Bladder microvascular endothelial cell (primary cell): ENCODE measurements at places on chromosomes 6 and 20. TPM values are rescaled to one million over a fixed set of nuclear protein-coding genes. Genes with fewer than 3 reads are reported as not detected.

The ASIP gene
- not detected in 2 replicates for total RNA-seq

The SLC22A23 gene
- 4.9 and 70.5 TPM in 2 replicates for total RNA-seq

The RBPJL gene
- not detected in 2 replicates for total RNA-seq

The CST5 gene
- not detected in 2 replicates for total RNA-seq

The PAQR8 gene
- total RNA-seq: 4.9 and 12.0 TPM in 2 replicates

The MROH8 gene
- 0.25 and 0.49 TPM in 2 replicates for total RNA-seq

The SULF2 gene
- total RNA-seq: 115 and 388 TPM in 2 replicates

The ANKEF1 gene
- 1.4 and 2.3 TPM in 2 replicates for total RNA-seq

The BCAS1 gene
- not detected in 2 replicates for total RNA-seq

The PPP1R16B gene
- total RNA-seq: 109 and 184 TPM in 2 replicates

The CCM2L gene
- 20.6 and 27.3 TPM in 2 replicates for total RNA-seq

The MYL9 gene
- 3.2 and 4.3 TPM in 2 replicates for total RNA-seq

The LY6G6F gene
- total RNA-seq: not detected in 2 replicates

The LIME1 gene
- total RNA-seq: 1.9 and 3.2 TPM in 2 replicates

The MUC21 gene
- not detected in 2 replicates for total RNA-seq

The ADGRB3 gene
- total RNA-seq: not detected in 2 replicates

The OR2H1 gene
- total RNA-seq: not detected in 2 replicates

The BPIFB4 gene
- not detected in 2 replicates for total RNA-seq

The NNAT gene
- total RNA-seq: 0.32 TPM in 1 of 2 replicates, not detected in the other

The OSER1 gene
- total RNA-seq: 33.0 and 37.6 TPM in 2 replicates

The ADGRF4 gene
- total RNA-seq: not detected in 2 replicates

The SLA2 gene
- total RNA-seq: not detected in 2 replicates

The GLP1R gene
- not detected in 2 replicates for total RNA-seq

The TMEM244 gene
- total RNA-seq: not detected in 2 replicates

The CLPSL2 gene
- not detected in 2 replicates for total RNA-seq

The BTBD9 gene
- 4.9 and 11.1 TPM in 2 replicates for total RNA-seq

The SLC22A16 gene
- not detected in 2 replicates for total RNA-seq

The FAXC gene
- total RNA-seq: 0.81 and 1.6 TPM in 2 replicates

The INSM1 gene
- total RNA-seq: not detected in 2 replicates

The EDN3 gene
- not detected in 2 replicates for total RNA-seq

The SMLR1 gene
- not detected in 2 replicates for total RNA-seq

The SLC35F1 gene
- total RNA-seq: under 0.01 TPM in 1 of 2 replicates, not detected in the other

The MRAP2 gene
- 0.16 and 0.57 TPM in 2 replicates for total RNA-seq

The SYCP2 gene
- total RNA-seq: 0.49 and 2.6 TPM in 2 replicates

The SLC32A1 gene
- under 0.01 TPM in 1 of 2 replicates, not detected in the other for total RNA-seq

The KIF13A gene
- 56.0 and 94.0 TPM in 2 replicates for total RNA-seq

The SYCP2L gene
- total RNA-seq: 0.13 and 0.16 TPM in 2 replicates

The EYS gene
- not detected in 2 replicates for total RNA-seq

The ZC2HC1B gene
- total RNA-seq: not detected in 2 replicates

The PLEKHG1 gene
- total RNA-seq: 31.2 and 50.9 TPM in 2 replicates
